HT1080 (cell line): ENCODE measurements at places on chromosomes 4 and X. TPM values are rescaled to one million over a fixed set of nuclear protein-coding genes. Genes with fewer than 3 reads are reported as not detected.

ATP2B3 gene
- 0.03 TPM in 1 of 2 replicates, not detected in the other for total RNA-seq

- peak; percentile 72 for DNase-seq
Observed at GRCh38 chrX:10507181-10507580, 113.2 kb downstream of the MID1 start.

GRCh38 chr4:145988628-145989027 is 50.0 kb upstream of the ZNF827 start:
- DNase-seq = no peak

DNA sequence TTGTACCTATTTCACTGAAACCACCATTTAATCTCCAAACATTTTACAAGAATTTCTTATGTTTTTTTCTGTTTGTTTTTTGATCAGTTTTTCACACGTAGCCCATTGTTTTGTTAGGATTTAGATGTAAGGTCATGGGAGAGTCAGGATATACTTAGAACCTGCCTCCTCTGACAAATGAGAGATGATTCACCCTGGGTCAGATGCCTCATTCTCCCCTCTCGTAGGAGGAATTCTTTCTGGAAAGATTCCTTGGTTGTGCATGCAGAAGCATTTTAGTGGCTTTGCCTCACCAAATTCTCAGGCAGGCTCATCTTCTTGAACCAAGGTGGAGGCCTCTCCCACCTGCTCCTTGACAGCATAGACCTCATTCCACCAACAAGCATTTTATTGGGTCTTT is 599.3 kb downstream of the SPRY1 start:
- DNase-seq = peak; percentile 72
